Prostate gland (tissue), 2 donors: ENCODE measurements at places on chromosomes 6 and 20. TPM values are rescaled to one million over a fixed set of nuclear protein-coding genes. Genes with fewer than 3 reads are reported as not detected.

- no peak for DNase-seq
- H3K4me1 ChIP-seq = no peaks in the 10 kb centered on the region
- H3K27me3 ChIP-seq = no peaks in the 10 kb centered on the region
Measured at GRCh38 chr20:9412309-9412708, 102.1 kb upstream of the LAMP5 start.

Gene DEFB124
- total RNA-seq = not detected

Gene CDH4
- 2.2 TPM for total RNA-seq

- H3K4me3 ChIP-seq = no peak overlapping the region
- no peak for DNase-seq
- H3K27me3 ChIP-seq = no peaks in the 10 kb centered on the region
- no peaks in the 10 kb centered on the region for H3K4me1 ChIP-seq
- H3K36me3 ChIP-seq = no peaks in the 10 kb centered on the region
- no peak overlapping the region for H3K27ac ChIP-seq
Measured at GRCh38 chr6:122128445-122128844, 271.0 kb upstream of the HSF2 start.

GRCh38 chr20:35085477-35086225 lies 7.0 kb downstream of the TRPC4AP start:
- H3K4me3 ChIP-seq = no peak overlapping the region
- DNase-seq = no peak
- H3K27ac ChIP-seq = no peak overlapping the region

DNA sequence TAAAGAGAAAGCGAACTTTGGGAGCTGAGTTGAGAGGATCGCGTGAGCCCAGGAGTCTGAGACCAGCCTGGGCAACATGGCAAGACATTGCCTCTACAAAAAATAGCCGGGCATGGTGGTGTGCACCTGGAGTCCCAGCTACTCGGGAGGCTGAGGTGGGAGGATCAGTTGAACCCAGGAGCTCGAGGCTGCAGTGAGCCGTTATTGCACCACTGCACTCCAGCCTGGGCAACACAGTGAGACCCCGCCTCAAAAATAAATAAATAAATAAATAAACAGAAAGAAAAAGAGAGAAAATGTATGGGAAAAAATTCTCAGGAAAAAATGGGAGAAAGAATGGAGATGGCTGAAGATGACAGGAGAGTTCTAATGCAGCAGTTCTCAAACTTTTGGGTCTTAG lies 2.5 kb downstream of the C20orf202 start:
- H3K27me3 ChIP-seq = no peaks in the 10 kb centered on the region
- H3K4me1 ChIP-seq = no peaks in the 10 kb centered on the region
- no peak for DNase-seq
- H3K4me3 ChIP-seq = no peak overlapping the region
- H3K36me3 ChIP-seq = no peaks in the 10 kb centered on the region

DNA sequence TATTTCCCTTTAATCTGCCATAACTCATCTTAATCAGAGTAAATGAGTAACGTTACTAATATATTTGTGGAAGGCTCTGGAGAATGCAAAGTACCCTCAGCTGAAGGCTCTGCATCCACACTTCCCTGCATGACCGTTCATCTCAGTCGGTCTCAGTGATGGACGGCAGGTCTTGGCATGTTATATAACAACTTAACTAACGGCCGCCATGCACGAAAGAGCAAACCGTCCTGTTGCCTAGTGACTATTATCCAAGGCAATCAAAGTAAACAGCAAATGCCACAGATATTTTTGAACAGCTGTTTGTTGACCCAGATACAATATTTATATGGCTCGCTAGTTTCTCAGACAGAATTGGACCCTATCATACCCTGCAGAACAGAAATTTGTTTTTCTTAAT lies 194.9 kb upstream of the SMLR1 start:
- no peaks in the 10 kb centered on the region for H3K4me1 ChIP-seq
- H3K27ac ChIP-seq = no peak overlapping the region
- no peak overlapping the region for H3K4me3 ChIP-seq
- no peaks in the 10 kb centered on the region for H3K36me3 ChIP-seq

DNA sequence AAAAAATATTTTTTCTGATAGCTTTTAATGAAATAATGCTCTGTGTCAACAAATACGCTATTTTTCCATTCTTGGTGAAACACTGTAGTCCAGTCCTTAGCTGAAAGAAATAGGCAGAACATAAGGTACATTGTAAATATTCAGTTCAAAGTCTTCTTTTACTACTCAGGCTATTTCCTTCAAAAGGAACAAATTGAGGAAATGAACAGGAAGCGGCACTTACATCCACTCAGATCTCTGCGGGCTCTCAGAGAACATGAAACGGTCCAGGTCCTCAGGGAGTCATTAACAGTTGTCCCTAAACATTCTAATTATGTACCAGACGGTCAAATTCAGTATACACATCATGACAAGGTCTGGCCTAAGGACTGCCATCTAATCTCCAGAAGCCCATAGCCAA lies 212.6 kb downstream of the KIF16B start:
- H3K27ac ChIP-seq = no peak overlapping the region
- H3K36me3 ChIP-seq = no peaks in the 10 kb centered on the region
- no peak overlapping the region for H3K4me3 ChIP-seq
- no peak for DNase-seq
- H3K4me1 ChIP-seq = no peaks in the 10 kb centered on the region

GRCh38 chr20:52405417-52405816 lies 213.8 kb upstream of the ZFP64 start:
- no peaks in the 10 kb centered on the region for H3K4me1 ChIP-seq
- H3K27me3 ChIP-seq = no peaks in the 10 kb centered on the region
- no peak for DNase-seq
- no peak overlapping the region for H3K4me3 ChIP-seq
- no peak overlapping the region for H3K27ac ChIP-seq
- H3K36me3 ChIP-seq = no peaks in the 10 kb centered on the region

GRCh38 chr6:136370988-136371728 lies 81.5 kb upstream of the BCLAF1 start:
- H3K27ac ChIP-seq = no peak overlapping the region
- no peak overlapping the region for H3K4me3 ChIP-seq
- H3K4me1 ChIP-seq = no peaks in the 10 kb centered on the region

Gene FAM184A
- total RNA-seq = 7.6 TPM

Gene TUBB1
- total RNA-seq = not detected

Gene RSPH9
- 0.23 TPM for total RNA-seq

DNA sequence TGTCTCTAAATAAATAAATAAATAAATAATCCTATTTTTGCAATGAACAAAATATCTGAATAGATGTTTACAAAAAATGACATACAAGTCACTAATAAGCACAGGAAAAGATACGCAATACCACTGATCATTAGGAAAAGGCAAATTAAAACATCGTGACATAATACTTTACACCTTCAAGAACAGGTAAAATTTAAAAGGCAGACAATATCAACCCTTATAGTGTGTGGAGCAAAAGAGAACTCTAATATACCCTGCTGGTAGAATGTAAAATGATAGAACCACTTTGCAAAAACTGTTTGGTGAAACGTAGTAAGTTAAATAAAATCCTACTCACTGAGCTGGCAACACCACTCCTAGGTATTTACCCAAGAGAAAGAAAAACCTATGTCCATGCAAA lies 67.4 kb downstream of the ZMYND8 start:
- no peak overlapping the region for H3K4me3 ChIP-seq
- no peak for DNase-seq
- H3K27me3 ChIP-seq = no peaks in the 10 kb centered on the region
- no peaks in the 10 kb centered on the region for H3K4me1 ChIP-seq
- no peak overlapping the region for H3K27ac ChIP-seq
- no peaks in the 10 kb centered on the region for H3K36me3 ChIP-seq

DNA sequence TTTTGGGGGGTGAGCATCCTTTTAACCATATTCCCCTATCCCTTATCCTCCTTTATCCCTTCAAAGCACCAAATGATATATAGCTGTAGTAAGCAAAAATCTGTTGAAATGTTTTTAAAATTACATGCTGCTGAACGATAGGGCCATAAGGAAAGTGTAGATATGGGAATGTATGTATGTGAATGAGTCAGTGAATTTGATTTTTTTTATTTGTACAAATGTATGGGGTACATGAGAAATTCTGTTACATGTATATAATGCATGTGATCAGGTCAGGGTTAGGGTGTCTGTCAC lies 327.2 kb downstream of the ZFAND3 start:
- H3K4me3 ChIP-seq = no peak overlapping the region
- no peaks in the 10 kb centered on the region for H3K36me3 ChIP-seq
- no peak overlapping the region for H3K27ac ChIP-seq
- no peaks in the 10 kb centered on the region for H3K27me3 ChIP-seq
- H3K4me1 ChIP-seq = no peaks in the 10 kb centered on the region

- peaks cover 12% of the 10 kb centered on the region for H3K36me3 ChIP-seq
- H3K4me1 ChIP-seq = no peaks in the 10 kb centered on the region
- H3K4me3 ChIP-seq = no peak overlapping the region
Measured at GRCh38 chr20:64001607-64002011, 20.7 kb downstream of the PRPF6 start.

DNA sequence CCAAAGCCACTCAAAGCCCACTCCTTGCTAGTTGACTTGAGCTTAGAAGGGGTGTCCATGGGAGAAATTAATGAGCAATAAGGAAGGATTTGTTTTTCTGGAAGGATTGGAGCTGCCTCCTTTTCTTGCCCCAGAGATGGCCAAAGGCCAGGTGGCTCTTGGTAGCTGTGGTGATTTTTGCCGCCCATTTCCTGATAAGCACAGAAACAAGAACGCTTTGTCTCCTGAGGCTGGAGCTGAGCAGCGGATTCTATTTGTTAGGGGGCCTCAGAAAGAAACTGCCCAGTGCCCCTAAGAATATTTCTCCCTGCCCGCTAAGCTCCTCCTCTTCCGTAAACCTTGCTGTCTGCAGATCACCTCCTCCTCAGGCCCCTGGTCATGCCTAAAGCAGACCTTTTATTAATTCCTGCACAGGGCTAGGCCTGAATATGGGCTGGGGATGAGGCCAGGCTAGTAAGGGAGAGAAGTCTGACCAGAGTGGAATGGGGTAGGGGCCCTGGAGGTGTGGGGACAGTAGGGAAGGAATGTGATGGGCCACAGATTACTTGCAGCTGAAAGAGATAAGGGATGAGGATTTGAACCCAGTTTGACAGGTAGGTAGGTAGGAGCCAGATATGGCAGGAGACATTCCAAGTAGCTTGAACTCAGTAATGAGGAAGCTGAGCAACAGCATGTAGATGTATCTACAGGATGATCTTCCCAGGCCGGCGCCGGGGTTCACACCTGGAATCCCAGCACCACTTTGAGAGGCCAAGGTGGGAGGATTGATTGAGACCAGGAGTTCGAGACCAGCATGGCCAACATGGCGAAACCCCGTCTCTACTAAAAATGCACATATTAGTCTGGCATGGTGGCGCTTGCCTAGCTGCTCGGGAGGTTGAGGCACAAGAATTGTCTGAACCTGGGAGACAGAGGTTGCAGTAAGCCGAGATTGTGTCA lies 71.2 kb upstream of the NAA20 start:
- no peaks in the 10 kb centered on the region for H3K27me3 ChIP-seq
- no peaks in the 10 kb centered on the region for H3K36me3 ChIP-seq
- DNase-seq = peak; percentile 59
- peak overlapping the region; percentile 86 for H3K27ac ChIP-seq
- peaks cover 18% of the 10 kb centered on the region for H3K4me1 ChIP-seq
- H3K4me3 ChIP-seq = no peak overlapping the region

- no peaks in the 10 kb centered on the region for H3K36me3 ChIP-seq
- H3K4me3 ChIP-seq = no peak overlapping the region
- H3K27me3 ChIP-seq = no peaks in the 10 kb centered on the region
- H3K4me1 ChIP-seq = no peaks in the 10 kb centered on the region
- H3K27ac ChIP-seq = no peak overlapping the region
- DNase-seq = no peak
Measured at GRCh38 chr20:33301192-33301930, 18.3 kb downstream of the BPIFB1 start.

GRCh38 chr6:160222491-160222890 lies 36.1 kb downstream of the SLC22A2 start:
- no peaks in the 10 kb centered on the region for H3K4me1 ChIP-seq
- H3K27ac ChIP-seq = no peak overlapping the region
- H3K4me3 ChIP-seq = no peak overlapping the region
- no peaks in the 10 kb centered on the region for H3K27me3 ChIP-seq
- DNase-seq = no peak
- no peaks in the 10 kb centered on the region for H3K36me3 ChIP-seq

Gene TTBK1
- total RNA-seq = 0.18 TPM

GRCh38 chr20:58853466-58853865 lies 950 bp downstream of the GNAS start:
- no peak overlapping the region for H3K27ac ChIP-seq
- DNase-seq = no peak
- H3K4me1 ChIP-seq = no peaks in the 10 kb centered on the region
- peaks cover 16% of the 10 kb centered on the region for H3K27me3 ChIP-seq

DNA sequence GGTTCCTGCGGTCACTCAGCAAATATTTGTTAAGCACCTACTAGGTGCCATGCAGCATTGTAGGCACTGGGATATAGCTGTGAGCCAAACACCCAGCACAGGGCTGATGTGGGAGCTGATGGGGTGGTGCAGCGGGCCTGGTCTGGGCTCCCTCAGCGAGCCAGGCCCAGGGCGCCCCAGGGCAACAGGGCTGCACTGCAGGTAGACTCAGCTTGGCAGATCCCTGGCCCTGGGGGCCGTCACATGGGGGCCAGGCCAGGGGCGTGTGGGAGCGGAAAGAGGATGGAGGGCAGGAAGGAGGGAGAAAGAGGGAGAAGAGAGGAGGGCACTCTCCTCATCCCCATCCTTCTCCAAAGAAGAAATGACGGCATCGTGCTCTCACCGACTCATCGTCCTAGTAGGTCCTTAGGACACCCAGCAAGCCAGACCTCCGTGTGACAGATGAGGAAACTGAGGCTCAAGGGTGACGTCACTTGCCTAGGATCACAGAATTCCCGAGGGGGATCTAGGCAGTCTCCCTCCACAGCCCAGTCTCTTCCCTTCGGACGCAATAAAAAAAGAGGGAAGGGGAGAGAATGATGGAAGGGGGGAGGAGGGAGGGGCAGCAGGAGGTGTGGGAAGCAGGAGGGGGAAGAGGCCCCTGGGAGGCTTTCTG lies 53.3 kb downstream of the RBM38 start:
- H3K27ac ChIP-seq = peak overlapping the region; percentile 36
- no peak for DNase-seq
- H3K4me1 ChIP-seq = peaks cover 9% of the 10 kb centered on the region
- H3K4me3 ChIP-seq = no peak overlapping the region
- no peaks in the 10 kb centered on the region for H3K36me3 ChIP-seq

Gene ECT2L
- total RNA-seq = 0.41 TPM

Gene HDGFL1
- total RNA-seq = 14.6 TPM

- H3K4me1 ChIP-seq = peaks cover 6% of the 10 kb centered on the region
- H3K27me3 ChIP-seq = no peaks in the 10 kb centered on the region
- H3K4me3 ChIP-seq = no peak overlapping the region
- no peak for DNase-seq
Measured at GRCh38 chr6:14272737-14273085, 155.1 kb downstream of the CD83 start.

- no peak overlapping the region for H3K4me3 ChIP-seq
- H3K27me3 ChIP-seq = no peaks in the 10 kb centered on the region
- H3K27ac ChIP-seq = no peak overlapping the region
- no peaks in the 10 kb centered on the region for H3K36me3 ChIP-seq
- DNase-seq = no peak
Measured at GRCh38 chr6:152206072-152206818, 398.8 kb downstream of the ESR1 start.

Gene GABRR1
- total RNA-seq = 0.97 TPM

GRCh38 chr6:77688649-77689048 lies 35.8 kb downstream of the MEI4 start:
- H3K4me1 ChIP-seq = no peaks in the 10 kb centered on the region
- H3K4me3 ChIP-seq = no peak overlapping the region
- H3K36me3 ChIP-seq = no peaks in the 10 kb centered on the region
- H3K27me3 ChIP-seq = no peaks in the 10 kb centered on the region

Gene CDC5L
- 18.0 TPM for total RNA-seq

Gene HLA-DRB5
- total RNA-seq = not detected
